Cerebellar nuclear complex (tissue), 1 donor: ENCODE measurements at places on chromosomes 3 and 15.

DNA sequence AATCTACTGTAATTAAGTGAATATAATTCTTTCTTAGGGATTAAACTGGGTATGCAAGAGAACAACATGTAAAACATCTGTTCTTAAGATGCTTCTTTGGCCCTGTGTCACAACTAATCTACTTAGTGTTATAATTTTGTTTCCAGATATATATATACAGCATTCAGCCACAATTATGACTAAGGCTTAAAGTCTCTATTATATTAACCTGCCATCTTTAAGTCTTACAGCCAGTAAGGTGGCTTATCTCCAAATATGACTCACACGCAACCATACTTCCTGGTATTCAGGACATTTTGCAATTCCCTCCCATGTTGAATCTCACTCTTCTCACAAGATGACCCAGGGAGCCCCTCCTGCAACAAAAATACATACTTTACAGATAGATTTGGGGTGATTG is 6.6 kb upstream of the KBTBD8 start:
- no peak for DNase-seq

GRCh38 chr3:125203731-125204130 is 8.8 kb downstream of the SLC12A8 start:
- DNase-seq = no peak

DNA sequence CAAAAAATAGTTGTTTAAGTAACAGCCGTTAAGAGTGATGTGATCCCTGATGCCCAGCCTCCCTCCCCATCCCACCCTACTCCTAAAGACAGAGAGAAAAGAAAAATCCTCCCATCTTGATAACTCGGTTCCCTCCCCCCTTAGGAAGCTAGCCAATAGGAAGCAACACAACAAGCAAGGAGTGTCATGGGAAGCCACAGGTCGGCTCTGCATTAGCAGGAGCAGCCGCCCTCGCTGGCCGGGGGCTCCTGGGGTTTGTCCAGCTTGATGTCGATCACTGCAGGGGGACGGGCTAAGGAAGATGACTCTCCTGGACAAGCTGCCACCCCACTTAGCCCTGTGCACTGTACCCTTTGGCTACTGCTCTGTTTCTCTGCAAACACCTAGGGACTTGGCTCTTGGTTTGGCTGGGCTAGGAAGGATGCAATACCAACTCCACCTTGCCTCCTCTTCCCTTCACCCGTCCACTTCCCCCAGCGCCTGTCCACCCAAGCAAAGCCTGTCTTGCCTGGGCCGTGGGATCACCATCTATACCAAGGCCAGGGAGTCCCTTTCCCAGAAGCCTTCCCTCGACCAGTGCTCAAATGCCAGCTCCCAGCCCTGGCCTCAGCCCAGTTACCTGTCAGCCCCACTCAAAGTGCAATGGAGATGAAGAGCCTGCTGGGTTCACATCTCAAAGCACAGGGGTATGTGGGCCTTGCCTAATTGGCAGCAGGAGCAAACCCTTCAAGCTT is 23.1 kb downstream of the SRPRB start:
- DNase-seq = peak; percentile 54

DNA sequence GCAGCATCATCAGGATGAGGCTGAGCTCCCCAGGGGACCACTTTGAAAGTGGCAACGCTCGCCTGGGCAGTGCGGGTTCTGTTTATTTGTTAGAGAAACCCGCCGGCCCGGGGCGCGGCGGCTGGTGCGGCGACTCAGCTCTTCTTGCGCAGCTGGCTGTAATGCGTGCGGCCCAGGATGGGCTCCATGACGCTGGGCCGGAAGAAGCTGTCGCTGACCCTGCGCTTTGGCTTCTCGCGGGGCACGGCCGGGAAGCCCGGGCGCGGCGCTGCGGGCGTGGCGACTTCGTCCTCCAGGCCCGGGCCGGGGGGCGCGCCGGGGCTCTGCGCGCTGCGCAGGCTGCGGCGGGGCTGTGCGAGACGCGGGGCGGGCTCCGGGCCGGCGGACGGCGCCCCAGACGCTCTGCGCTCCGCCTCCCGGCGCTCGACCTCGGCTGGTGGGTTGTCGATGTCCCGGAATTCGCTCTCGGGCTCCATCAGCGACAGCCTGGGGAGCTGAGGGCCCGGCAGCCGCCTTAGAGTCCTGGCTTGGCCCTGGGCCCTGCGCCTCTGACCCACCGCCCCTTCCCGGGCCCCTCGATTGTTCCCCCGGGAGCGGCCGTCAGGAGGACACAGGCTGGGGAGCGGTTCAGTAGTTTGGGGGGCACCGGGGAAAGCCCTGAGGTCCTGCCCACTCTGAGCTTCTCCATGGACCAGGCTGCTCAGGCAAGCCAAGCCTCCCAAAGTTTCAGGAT is 10.3 kb upstream of the KIF7 start:
- no peak for DNase-seq

GRCh38 chr3:196660381-196661166 is 21.1 kb downstream of the NRROS start:
- no peak for DNase-seq

- no peak for DNase-seq
Observed at GRCh38 chr3:172517859-172518466, 5.3 kb downstream of the TNFSF10 start.

GRCh38 chr3:192128922-192129321 is 598.4 kb downstream of the FGF12 start:
- DNase-seq = no peak

DNA sequence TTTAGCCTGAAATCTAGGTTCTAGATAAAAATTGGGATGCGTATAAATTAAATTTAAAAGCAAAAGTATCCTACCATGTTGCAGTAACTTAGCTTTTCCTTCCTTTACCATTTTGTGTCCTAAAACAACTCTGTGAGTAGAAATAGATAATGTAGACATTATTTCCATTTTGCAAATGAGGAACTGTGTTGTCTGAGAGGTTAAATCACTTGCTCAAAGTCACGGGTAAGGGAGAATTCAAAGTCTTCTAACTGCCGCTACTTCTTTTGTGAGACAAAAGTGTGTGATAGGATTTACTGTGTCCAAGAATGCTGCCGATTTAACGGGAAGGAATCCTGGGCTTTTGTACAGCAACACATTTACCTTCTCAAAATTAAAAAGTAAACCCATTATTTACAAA is 40.7 kb downstream of the MYO1E start:
- DNase-seq = no peak

GRCh38 chr15:57406062-57406772 is 29.9 kb downstream of the CGNL1 start:
- no peak for DNase-seq

DNA sequence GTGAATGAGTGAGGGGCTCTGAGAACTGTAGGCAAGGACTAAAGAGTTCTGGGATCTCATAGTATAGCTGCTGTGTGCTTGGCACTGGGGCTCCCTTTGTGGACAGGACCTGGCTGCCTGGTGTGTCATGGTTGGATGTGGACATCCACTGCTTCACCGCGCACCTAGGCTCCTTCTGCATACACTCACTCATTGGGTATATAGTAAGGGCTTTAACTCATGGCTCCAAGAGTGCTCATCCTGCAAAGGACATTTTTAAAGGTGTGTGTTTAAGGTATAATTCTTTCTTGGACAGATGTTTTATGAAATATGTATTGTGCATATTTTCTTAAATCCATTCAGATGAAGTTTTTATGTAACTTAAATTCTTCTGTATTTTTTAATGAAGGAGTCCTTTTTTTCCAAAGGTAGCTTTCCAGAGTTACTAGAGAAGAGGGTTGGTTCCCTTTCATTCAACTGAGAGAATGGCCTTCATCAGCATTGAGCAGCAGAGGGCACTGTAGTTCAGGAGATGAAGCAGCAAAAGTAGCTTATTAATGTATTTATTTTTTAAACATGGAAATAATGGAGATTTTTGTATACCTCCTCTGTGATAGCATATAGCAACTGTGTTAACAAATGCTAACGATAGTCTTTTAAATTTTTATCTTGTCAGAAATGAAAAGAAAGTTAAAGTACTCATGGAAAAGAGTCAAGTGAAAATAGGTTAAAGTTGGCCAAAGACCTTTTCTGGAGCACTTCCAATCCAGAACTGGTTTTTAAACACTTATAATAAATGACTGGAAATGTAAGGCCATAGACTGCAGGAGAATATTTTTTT is 25.2 kb downstream of the OXNAD1 start:
- DNase-seq = no peak

GRCh38 chr3:150520408-150520807 is 25.9 kb downstream of the SERP1 start:
- no peak for DNase-seq

- DNase-seq = no peak
Observed at GRCh38 chr15:65055201-65055870, 10.1 kb downstream of the SLC51B start.

GRCh38 chr15:60390231-60390630 is 7.6 kb downstream of the ANXA2 start:
- DNase-seq = no peak

GRCh38 chr3:8980756-8981257 is 17.5 kb upstream of the RAD18 start:
- no peak for DNase-seq

DNA sequence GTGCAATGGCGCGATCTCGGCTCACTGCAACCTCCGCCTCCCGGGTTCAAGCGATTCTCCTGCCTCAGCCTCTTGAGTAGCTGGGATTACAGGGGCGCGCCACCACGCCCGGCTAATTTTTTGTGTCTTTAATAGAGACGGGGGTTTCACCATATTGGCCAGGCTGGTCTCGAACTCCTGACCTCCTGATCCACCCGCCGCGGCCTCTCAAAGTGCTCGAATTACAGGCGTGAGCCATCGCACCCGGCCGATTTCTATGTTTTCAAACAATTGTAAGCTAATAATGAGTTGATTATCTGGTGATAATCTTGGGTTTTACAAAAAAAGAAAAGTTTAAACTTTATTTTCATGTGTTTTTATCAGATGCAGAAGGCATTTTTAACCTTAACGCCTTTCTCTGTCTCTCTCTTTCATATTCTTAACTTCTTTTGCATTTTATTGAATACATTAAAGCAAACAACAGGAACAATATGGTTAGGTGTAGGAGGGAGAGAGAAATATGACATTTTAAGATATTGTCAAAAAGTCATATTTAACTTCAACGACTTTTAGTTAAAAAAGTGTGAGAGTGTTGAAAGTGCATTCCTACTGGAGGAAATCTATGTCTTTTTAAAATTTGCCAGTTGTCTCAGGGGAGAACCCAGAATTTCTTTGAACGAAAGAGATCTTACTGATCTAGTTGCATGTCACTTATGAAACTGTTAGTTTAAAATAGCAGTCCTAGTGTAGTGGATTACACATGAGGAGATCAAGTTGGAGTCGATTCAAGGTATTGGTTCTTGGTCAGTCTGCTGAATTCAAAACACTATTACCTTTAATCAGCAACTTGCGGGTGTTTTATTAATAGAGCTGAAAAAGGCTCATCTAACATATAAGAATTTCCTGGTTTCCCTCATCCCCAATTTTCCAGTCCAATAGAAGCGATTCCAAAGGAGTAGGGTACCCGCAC is 3.4 kb upstream of the MEIS2 start:
- no peak for DNase-seq

DNA sequence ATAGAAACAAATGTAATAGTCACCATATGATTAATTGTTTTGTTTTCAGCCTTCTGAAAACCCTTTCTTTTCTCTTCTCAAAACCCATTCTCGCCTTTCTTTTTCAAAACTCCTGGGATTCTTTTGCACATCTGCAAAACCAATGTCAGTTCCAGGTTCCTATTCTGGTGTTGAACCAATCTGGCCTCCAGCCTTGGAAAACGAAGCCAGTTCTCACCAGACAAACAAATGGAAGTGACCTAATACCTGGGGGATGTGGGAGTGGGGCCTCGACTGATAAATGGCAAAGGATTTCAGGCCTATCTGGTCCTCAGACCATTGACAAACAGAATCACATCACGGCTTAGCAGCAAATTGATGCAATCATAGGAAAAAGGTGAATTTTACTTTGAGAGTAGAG is 73.0 kb downstream of the COL8A1 start:
- DNase-seq = no peak

GRCh38 chr3:89165636-89166263 is 58.3 kb downstream of the EPHA3 start:
- no peak for DNase-seq

DNA sequence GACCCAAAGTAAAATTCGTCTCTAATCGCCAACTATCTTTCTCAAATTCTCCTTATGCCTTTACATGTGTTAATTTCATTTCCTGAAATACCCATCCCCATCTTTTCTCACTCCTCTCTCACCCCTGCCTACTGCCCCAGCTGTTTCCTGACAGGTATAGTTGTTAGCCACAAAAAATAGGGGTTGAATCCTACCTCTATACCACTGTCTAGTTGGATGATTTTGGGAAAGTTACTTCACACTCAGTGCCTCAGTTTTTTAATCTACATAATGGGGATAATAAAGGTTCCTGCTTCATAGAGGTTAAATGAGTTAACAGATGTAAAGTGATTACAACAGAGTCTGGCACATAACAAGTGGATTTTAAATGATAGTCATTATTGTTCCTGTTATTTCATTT is 189.7 kb downstream of the TNIK start:
- no peak for DNase-seq

GRCh38 chr15:40859206-40859851 is 14.7 kb downstream of the RHOV start:
- no peak for DNase-seq

DNA sequence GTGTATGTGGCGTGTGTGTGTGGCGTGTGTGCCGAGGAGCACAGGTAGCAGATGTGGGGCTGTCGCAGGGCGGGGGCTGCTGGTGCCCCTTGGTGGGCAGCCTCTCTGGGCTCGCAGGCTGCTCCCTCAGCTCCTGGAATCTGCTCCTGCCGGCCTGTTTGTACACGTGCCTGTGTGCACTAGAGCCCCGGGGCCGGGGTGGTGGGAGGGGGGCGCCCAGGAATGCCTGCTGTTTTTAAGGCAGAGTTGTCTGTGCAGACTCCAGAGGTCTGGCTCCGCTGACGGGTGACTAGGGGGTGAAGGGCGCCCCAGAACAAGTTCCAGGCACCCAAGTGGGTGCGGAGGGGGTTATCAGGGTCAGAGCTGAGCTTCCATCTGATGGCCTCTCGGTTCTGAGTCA is 112.2 kb downstream of the FBLN2 start:
- no peak for DNase-seq

DNA sequence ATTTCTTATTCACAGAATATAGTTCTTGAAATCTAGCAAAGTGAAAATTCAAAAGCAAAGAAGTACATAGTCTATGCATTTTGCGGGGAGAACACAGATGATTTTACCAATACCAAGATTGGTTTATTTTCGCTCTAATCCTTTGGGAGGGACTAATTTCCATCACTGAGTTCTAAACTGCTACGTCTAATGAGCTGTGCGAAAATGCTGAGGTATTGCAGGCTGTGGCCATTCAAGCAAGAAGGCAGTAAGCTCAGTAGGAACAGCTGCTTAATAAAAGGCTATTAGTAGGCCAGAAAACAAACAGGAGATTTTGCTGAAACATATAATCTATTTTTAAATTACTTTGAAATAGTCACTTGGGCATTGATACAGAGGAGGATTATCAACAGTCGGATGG is 379.0 kb downstream of the CNTN4 start:
- no peak for DNase-seq

GRCh38 chr3:70889162-70890019 is 577.0 kb upstream of the MDFIC2 start:
- no peak for DNase-seq

DNA sequence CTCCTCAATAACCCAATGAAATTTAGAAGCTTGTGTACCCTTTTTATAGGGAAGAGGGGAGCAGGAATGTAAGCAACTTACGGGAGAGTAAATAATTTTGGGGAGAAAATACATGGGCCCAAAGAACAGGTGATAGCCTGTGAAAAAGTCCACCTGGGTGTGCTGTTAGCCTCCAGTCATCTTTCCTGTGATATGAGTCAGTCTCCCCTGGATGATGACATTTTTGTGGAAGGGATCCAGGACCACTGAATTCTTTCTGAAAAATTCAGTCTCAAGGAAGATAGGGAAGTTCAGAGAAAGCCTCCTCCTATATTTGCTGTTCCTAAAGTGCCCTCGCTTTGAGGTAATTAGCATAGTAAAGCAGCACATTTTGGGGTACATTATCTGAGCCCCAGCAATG is 149.8 kb downstream of the SQOR start:
- DNase-seq = no peak
